Frontal cortex (tissue), 4 donors: ENCODE measurements at places on chromosomes 4 and X. TPM values are rescaled to one million over a fixed set of nuclear protein-coding genes. Genes with fewer than 3 reads are reported as not detected.

DNA sequence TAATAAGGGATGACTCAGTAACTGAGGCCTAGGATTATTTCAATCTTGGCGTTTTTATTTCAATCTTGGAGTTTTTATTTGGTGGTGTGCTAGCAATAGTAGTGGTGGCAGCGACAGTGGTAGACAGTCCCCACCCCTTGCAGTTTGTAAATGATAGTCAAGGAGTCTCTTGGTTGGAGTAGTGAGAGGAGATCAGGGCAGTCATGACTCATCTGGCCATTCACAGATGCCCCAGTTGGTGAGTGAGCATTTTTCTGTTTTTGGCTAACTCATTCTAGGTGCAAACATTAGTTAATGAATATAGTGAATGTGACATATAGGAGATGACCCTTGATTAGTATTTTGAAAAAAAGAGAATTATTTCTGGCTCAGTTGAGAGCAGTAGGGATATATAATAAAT, 93.5 kb upstream of the ADAD1 start:
- no peak for DNase-seq

DNA sequence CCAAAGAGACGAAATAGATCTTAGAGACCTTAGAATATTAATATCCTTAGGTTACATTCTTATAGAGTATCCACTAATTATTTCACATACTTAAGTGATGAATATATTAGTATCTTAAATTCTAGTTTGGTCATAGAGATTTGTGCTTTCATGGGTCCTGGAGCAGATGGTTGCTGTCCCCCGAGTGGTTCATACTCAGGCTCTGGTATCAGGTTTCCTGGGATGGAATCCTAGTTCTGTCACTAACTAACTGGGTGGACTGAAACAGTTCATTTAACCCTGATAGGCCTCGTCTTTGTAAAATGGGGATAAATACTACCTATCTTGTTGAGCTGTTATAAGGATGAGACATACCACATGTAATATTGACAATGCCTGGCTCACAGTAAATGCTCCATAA, 264.6 kb downstream of the TENM3 start:
- no peak for DNase-seq

DNA sequence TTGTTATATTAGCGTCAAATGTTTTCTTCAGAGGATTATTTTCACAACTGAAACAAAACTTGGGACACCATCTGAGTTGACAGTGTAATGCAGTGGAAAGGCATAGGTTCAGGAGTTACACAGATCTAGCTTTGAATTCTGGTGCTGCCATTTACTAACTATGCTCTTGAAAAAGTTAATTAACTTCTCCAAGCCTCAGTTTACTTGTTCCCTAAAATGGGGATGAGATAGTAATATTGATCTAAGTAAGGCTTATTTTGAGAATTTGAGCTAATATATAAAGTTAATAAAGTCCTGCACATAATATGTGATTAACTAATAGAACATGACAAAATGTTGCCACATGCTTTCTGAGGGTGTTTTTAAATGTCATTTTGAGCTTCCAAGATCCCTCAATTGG, 112.6 kb downstream of the FRAS1 start:
- no peak for DNase-seq

IL9R gene
- not detected for total RNA-seq

MAGEA10 gene
- not detected for total RNA-seq

HHIP gene
- 0.82 TPM for total RNA-seq
